ENCODE measurements at places on chromosomes 4 and X.

DNA sequence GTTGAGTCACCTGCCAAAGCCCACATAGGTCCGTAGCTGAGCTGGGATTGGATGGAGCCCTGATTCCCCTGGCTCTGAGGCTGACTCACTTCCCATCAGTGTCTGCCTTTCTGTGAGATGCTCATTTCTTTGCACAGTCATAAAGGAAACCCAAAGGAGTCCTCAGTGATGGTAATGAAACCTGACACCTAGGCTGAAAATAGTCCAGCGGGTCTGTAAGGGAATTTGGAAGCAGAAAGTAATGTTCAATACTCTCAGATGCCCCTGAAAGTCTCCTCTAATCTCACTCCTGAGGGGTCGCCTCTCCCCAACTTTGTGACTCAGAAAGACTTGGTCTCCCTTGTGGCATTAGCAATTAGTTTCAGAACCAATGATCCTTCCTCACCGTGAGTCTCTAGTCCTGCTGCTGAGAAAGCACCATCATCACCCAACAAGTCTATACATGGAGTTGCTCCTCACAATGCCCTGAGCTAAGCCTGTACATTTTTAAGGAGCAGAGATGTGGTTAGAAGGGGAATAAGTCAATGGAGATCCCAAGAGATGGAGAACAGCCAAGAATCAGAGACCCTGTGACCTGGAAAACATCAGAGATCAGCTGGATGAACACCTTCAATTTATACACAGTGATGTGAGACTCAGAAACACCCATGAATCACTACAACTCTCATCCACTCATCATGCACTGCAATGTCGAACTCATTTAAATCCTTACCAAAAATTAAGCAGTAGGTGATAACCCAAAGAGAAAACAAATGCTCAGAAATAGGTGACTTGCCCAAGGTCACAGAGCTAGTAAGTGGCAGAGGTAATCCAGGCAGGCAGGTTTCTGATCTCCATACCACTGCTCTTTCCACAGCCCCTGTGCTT is 219.0 kb upstream of the CPEB2 start:
- no peak for DNase-seq

- DNase-seq: no peak
Measured at GRCh38 chrX:38968344-38969216, 167.3 kb downstream of the MID1IP1 start.

- peak; percentile 8 for DNase-seq
Measured at GRCh38 chr4:76989391-76990061, 40.0 kb downstream of the SEPTIN11 start.

- no peak for DNase-seq
Measured at GRCh38 chr4:20253283-20253734, 1.6 kb downstream of the SLIT2 start.

- no peak for DNase-seq
Measured at GRCh38 chrX:68872171-68872570, 43.4 kb downstream of the EFNB1 start.

All from stimulated activated CD4-positive, alpha-beta T cell treated with anti-CD3 and anti-CD28 coated beads, Interleukin-1b, Interleukin-23, amount 100 ng/mL, for 1 hour (primary cell).